ENCODE measurements at places on chromosomes 12 and 14.

- no peak for DNase-seq
These were observed 7.2 kb upstream of the SELPLG start for GRCh38 chr12:108640802-108641445.

DNA sequence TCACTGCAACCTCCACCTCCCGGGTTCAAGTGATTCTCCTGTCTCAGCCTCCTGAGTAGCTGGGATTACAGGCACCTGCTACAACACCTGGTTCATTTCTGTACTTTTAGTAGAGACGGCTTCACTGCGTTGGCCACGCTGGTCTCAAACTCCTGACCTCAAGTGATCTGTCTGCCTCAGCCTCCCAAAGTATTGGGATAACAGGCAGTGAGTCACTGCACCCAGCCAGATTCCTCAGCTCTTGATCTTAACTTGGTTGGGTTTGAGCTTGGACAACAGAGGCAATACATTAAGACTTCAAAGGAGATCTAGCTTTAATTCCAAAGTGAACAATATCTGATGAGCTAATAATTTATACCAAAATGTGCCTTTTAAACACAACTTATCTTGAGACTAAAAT lies 5.6 kb downstream of the DAZAP2 start:
- no peak for DNase-seq

DNA sequence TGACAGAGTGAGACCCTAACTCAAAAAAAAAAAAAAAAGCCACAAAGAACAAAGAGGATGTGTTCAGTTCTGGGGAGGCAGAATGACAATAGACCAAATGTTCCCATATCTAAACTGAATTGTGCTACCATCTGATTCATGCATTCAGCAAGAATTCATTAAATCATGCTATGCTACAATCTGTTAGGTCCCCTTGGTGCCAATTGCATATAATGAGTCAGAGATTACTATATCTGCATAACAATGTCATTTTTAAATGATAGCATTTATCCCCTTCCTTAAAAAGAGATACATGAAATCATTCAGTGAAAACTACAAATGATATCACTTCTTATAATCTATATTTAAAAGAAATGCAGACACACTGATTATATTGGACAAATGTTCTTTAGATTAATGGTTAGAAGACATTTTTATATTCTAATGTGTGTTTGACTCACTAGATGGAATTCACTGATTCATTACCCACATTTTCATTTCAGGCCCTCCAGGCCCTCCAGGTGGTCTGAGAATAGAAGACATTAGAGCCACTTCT lies 207.6 kb upstream of the PDZRN4 start:
- DNase-seq: no peak

DNA sequence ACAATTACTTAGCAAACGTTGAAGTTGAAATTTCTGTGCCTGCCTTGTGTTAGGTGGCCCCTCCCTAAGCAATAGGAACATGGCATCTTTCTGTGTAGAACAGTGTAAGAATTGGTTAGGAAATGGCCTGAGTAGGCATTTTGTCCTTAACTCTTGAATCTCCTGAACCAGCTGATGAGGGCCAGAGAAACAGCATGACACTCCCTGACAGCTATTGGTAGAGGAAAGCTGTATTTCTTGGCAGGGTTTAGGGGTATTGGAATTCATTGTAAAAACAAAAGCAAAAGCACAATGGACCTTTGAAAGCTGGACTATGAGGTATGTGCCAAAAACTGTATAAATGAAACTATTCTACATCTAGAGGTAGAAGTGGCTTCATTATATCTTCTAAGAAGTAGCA lies 40.6 kb upstream of the LRTM2 start:
- no peak for DNase-seq

- no peak for DNase-seq
These were observed 155.2 kb downstream of the KITLG start for GRCh38 chr12:88424791-88425730.

DNA sequence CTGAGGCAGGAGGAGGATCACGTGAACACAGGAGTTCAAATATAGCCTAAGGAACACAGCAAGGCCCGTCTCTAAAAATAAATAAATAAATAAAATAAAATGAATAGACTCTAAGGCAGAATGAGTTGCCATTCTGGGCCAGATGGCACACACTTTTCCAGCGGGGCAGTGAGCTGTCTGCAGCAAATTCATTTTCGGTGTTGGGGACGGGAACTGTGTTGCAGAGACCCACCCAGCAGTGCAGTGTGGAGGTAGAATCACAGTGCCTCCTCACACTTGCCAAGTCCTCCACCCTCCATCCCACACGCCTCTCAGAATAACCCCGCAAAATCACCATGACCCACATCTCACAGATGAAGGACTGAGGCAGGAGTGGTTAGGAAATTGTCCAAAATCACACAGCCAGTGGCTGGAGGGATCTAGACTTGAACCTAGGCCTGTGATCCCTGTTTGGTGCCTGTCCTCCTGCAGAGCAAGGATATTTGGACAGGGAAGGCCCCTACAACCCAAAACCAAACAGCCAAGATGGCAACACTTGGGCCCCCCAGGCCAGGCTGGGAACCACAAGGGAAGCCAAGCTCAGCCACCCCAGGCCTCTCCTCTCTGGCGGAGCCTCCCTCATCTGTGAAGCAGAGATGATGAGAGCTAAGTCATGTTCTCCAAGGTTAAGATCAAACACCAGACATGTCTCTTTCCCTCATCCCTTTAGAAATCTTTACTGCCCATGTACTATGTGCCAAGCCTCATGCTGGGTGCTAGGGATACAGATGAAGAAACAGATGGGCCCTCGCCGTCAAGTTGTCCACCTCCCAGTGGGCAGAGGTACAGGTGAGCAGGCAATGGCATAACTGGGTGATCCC lies 152.7 kb downstream of the DPF3 start:
- no peak for DNase-seq

DNA sequence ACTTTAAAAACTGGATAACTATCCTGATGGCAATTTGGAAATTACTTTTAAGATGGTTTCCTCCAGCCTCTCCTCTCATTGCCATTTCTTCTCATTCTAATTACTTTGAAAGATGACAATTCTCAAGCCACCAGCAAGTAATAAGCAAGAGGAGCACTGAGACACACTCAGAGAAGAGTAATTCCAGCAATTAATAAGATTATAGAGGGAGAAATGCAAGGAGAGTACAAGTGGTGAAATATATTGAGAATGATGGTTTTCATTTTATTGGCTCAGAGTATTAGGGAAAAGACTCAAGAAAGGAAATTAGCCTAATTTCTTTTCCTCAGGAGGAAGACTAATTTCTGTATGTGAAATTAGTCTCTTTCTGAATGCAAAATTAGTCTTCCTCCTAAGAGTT lies 20.5 kb upstream of the MSRB3 start:
- DNase-seq: no peak

DNA sequence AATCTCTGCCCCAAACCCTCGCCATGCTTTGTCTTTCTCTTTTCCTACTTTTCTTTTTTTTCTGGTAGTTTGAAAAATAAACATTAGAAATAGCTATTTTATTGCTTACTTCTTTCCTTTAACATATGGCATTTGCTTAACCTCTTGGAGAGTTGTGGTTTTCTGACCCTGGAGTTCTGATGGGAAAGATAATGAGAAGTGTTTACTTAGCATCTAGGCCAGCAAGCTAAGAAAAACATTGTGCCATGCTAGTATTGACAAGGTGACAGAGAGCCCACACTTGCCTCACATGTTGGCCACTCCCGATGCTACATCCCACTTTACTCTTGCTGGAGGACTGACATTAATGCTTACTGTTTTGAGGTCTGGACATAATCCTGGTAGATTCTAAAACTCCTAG lies 886.2 kb downstream of the DIO2 start:
- no peak for DNase-seq
